Thoracic aorta endothelial cell (primary cell): ENCODE measurements at places on chromosomes 6 and 20. TPM values are rescaled to one million over a fixed set of nuclear protein-coding genes. Genes with fewer than 3 reads are reported as not detected.

Gene LIN28B
- total RNA-seq, result not detected in 2 replicates

Gene CBLN4
- not detected in 2 replicates for total RNA-seq

Gene FOXS1
- total RNA-seq, result not detected in 2 replicates

Gene CHD6
- total RNA-seq, result 30.9 and 33.1 TPM in 2 replicates

Gene GUCA1A
- not detected in 2 replicates for total RNA-seq

Gene LZTS3
- 1.9 and 3.2 TPM in 2 replicates for total RNA-seq

Gene CRISP3
- not detected in 2 replicates for total RNA-seq

Gene DHX35
- total RNA-seq, result 13.5 and 14.4 TPM in 2 replicates
